Astrocyte (in vitro differentiated cells and primary cell): ENCODE measurements at places on chromosomes 1 and 21. TPM values are rescaled to one million over a fixed set of nuclear protein-coding genes. Genes with fewer than 3 reads are reported as not detected.

LEFTY1 gene
- total RNA-seq = 4.2 and 11.8 TPM in 2 replicates

LHX8 gene
- total RNA-seq = 0.48 and 0.52 TPM in 2 replicates

DNA sequence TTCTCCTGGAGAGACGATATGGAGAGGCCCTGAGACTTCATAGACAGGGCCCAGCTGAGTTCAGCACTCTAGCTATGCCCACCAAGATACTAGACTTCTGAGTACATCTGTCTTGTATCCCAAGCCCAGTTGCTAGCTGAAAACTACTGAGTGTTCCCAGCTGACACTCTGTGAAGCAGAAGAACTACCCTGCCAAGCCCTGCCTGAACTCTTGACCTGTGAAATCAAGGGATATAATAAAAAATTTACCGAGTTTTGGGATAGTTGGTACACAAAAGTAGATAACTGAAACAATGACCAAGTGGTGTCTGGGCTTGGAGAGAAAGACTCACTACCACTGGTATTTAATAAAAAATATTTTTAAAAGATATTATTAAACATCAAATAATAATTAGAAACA, 267.5 kb downstream of the TRABD2B start:
- DNase-seq = no peak

GRCh38 chr1:234987415-234988154, 141.1 kb downstream of the TOMM20 start:
- peak; percentile 85 for DNase-seq

DNA sequence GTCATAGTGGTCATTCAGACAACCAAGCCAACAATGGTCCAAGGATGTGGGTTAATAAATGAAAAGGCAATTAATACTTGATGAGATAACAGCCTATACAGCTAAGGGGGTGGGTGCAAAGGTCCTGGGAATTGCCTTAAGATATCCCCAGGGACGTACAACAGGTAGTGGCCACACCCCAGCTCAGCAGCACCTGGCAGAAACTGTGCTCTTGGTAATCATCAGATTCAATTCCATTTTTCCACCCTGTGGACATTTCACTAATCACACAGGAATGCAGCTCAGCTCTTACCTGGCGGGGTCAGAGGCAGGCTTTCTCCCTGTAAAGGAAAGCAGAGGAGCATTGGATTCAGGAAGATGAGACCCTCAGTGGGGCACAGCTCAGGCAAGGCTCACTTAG, 32.9 kb downstream of the FCRL5 start:
- no peak for DNase-seq

DTL gene
- total RNA-seq = 2.6 and 6.3 TPM in 2 replicates

NFASC gene
- total RNA-seq = 26.7 and 29.6 TPM in 2 replicates

GRCh38 chr1:115670476-115671175, 28.9 kb downstream of the VANGL1 start:
- DNase-seq = peak; percentile 78

BSDC1 gene
- 71.9 and 73.1 TPM in 2 replicates for total RNA-seq

DNA sequence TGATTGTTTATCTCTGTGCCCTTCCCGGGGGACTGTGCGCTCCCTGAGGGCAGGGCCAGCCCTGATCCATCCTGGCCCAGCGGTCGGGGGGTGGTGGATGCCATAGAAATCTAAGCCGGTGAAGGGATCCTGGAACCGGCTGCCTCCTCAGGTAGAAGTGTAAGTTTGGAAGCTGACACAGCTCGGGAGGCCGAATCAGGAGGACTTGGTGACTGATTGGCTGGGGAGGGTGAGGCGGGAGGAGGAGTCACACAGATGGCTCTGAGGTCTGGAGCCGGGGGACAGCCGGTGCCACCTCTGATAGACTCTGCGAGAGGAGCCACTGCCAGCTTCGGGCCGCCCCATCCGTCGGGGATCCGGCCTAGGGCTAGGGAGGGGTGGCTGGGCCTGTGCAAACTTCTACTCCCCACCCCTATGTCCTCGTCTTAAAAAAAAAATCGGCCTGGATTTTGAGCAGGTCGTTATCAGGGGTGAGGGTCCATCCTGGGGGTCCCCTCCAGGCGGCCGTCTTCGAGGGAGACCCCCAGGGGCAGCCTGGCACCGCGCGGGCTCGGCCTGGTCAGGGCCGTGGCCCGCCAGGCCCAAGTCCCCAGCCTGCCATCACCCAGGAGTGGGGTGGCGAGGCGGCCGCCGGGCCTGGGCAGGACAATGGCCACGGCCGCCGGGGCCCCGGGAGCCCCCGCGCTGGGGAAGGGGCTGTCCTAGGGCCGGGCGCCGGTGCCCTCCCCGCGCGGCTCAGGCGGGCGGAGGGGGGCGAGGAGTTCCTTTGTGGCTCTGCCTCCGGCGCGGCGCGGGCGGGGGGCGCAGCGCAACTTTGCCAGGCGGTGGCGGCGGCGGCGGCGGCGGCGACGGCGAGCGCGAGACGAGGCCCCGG, 708 bp upstream of the ZNF362 start:
- DNase-seq = peak; percentile 32

PTGFR gene
- total RNA-seq = 0.36 and 0.41 TPM in 2 replicates

GRCh38 chr1:215761446-215761845, 194.3 kb downstream of the KCTD3 start:
- no peak for DNase-seq

GRCh38 chr1:224700918-224701531, 84.9 kb downstream of the CNIH3 start:
- no peak for DNase-seq

GRCh38 chr1:9350013-9350908, 57.6 kb downstream of the SPSB1 start:
- peak; percentile 48 for DNase-seq

LRRC39 gene
- 0.22 and 0.57 TPM in 2 replicates for total RNA-seq

DNA sequence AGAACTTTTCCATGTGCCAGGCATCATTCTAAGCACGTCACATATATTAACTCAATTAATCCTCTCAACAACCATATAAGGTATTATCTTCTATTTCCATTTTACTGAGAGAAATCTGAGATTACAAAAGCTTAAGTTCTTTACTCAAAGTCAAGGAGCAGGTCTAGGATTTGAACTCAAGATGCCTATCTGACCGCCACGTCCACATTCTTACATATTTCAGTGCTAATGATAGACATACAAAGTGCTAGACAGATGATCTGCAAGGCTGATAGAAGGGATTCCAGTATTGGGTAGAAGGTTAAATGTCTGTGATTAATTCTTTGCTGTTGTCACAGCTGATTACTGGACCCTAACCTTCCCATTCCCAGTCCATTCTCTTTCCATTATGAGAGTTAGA, 4.4 kb downstream of the ATP5PB start:
- DNase-seq = no peak

GRCh38 chr1:98478121-98478520, 183.4 kb upstream of the SNX7 start:
- DNase-seq = no peak

- no peak for DNase-seq
These were observed 67.5 kb upstream of the SH3GLB1 start for GRCh38 chr1:86636898-86637297.

- no peak for DNase-seq
These were observed 8.9 kb downstream of the SLAMF1 start for GRCh38 chr1:160637821-160638539.

- DNase-seq = peak; percentile 90
These were observed 267.7 kb downstream of the AKT3 start for GRCh38 chr1:243582326-243582725.

DNA sequence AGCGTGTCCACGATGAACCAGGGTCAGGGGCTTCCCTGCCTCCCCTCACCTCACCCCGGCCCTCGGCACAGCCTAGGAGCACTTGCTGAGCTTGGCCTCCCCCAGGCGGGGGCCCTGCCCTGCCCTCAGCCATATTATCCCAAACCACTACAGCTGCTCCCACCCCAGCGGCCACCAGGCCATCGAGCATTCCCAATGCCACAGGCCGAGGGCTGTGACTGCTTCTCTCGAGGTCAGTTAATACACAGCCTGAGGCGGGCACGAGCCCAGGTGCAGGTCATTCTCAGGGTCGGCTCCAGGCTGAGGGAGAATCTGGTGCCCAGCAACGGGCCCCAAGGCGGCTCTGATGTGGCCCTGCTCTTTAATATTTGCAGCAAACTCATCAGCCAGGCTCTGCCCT, 8.4 kb upstream of the GPR153 start:
- DNase-seq = no peak

DNA sequence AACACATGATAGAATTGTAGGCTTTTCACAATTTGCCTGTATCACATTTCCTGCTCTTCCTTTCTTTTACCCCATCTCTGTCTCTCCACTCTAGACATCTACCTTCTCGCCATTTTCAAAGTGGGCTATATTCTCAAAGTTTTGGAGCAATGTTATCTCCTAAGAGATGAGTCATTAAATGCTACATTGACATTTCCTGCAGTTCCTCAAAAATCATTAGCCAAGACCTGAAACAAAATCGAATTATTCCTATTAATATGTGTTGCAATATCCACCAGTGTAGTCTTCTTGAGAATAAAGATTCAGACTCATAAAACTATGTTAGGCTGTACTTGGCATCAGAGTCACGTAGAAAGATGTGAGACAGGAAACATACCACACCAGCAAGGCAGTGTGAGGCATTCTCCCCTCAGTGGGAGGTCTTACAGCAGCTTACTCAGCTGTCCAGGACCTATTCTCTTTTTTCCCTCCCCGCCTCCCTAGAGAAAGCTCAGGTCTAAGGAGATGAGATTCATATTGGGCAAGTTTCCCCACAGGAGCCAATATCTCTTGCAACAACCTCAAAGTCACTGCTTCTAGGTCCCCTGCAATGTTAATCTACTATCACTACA, 38.8 kb downstream of the FRRS1 start:
- DNase-seq = peak; percentile 78

F5 gene
- total RNA-seq = 0.10 and 0.18 TPM in 2 replicates

- no peak for DNase-seq
These were observed 45.3 kb downstream of the SETD4 start for GRCh38 chr21:36015045-36015444.

GRCh38 chr1:190477762-190478148, at the start of gene BRINP3:
TSS of gene BRINP3 (minus strand) at chr1:190477864.
- DNase-seq = no peak

GRCh38 chr1:245156736-245157505, 2.1 kb downstream of the KIF26B start:
- peak; percentile 52 for DNase-seq

DNA sequence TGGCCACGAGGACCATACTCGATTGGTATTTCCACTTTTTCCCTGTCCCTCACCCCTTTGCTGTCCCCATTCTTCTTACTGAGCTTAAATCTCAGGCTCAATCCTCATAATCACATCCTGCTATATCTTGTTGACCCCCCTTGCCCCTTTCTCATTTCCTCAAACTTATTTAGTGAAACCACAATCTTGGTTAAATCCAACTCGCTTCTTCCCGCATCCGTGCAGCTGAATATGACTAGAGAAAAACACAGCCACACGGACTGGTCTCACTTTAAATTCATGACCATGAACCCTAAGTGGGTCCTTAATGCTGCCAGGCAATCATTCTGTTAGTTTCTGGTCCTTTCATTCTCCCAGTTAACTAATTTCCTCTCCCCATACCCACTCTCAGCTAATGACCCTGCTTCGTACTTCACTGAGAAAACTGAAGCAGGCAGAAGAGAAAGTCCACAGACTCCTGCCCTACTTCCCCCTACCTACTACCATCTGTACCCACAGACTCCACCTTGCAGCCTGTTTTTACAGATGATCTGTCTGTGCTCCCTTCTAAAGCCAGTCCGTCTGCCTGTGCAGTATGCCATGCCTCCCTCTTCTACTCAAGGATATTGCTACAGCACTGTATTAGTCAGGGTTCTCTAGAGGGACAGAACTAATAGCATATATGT, 96.8 kb upstream of the LMO4 start:
- no peak for DNase-seq

- no peak for DNase-seq
These were observed 2.9 kb upstream of the LRRC8C start for GRCh38 chr1:89630048-89630447.

DNA sequence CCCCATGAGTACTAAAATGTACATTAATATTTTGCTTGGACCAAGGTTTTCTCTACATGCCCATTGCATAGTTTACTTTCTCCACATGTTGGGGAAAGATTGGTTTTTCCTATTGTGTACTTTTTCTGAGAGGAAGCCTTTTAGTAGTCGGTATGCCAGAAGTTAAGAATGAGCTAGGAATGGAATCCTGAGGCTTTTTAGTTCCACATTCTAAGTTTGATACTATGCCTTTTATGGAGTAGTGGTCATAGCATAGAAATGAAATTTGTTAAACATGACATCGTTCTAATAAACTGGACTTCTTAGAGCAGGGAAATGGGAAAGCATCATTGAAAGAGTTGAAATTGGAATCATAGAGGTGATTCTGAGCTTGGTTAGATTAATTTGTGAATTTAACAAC, 64.3 kb downstream of the BCL9 start:
- peak; percentile 74 for DNase-seq

- DNase-seq = no peak
These were observed at the start of gene NT5C1A for GRCh38 chr1:39671793-39672550. TSS of gene NT5C1A (minus strand) at chr1:39672107. CDS start at chr1:39672038, 69 bp downstream.

GRCh38 chr1:183757061-183757460, 47.9 kb upstream of the RGL1 start:
- DNase-seq = peak; percentile 88

DNA sequence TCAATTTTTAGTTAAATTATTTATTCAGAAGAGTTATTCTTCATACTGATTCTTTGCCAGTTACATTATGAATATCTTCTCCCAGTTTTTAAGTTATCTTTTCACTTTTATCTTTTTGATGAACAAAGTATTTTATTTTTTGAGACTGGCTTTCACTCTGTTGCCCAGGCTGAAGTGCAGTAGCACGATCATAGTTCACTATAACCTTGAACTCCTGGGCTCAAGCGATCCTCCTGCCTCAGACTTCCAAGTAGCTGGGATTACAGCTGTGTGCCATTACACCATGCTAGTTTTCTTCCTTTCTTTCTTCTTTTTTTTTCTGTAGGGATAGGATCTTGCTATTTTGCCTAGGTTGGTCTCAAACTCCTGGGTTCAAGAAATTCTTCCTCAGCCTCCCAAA, 3.5 kb downstream of the GORAB start:
- DNase-seq = no peak

DNA sequence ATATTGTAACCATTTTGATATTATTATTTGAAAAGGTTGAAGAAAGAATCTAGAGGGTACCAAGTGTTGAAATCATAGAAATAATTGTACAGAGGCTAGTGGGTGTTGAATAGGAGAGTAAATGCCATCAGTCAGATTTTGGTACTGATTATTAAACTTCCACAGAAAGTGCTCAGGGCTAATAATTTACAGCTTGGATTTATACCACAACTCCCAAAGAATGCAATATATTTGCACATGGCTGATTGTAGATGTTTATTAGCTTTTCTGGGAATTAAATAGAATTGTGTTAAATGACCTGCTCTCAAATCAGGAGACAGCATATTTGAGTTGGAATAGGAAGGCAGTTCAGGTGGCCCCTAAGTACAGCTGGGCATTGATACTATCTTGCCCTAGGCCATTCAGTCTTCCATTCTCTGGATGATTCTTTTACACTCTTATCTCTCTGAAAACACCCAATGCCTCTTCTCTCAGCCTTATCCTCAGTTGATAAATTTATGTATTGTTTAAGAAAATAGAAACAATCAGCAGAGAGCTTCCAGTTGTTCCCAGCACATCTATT, 63.7 kb downstream of the ERICH3 start:
- no peak for DNase-seq

- DNase-seq = no peak
These were observed 493 bp downstream of the DISC1 start for GRCh38 chr1:231626951-231627614.

ARHGAP29 gene
- total RNA-seq = 17.6 and 19.9 TPM in 2 replicates
